NCI-H524 treated with DMSO at 0.1 percent for 48 hours (cell line): ENCODE measurements at places on chromosomes 7 and 10.

GRCh38 chr7:128030654-128031611 is at the start of gene LRRC4:
TSS of gene LRRC4 (minus strand) at chr7:128031437. CDS start at chr7:128030640, 797 bp downstream.
- no peak for DNase-seq

GRCh38 chr10:44849936-44850335 is 61.2 kb upstream of the TMEM72 start:
- DNase-seq = no peak

GRCh38 chr7:22675421-22675820 is 51.6 kb upstream of the IL6 start:
- no peak for DNase-seq

- no peak for DNase-seq
Observed at GRCh38 chr7:76513817-76514799, 3.8 kb downstream of the UPK3B start.

- no peak for DNase-seq
Observed at GRCh38 chr10:70752571-70752970, 32.6 kb downstream of the TBATA start.
